ENCODE measurements at places on chromosomes 7 and 10. TPM values are rescaled to one million over a fixed set of nuclear protein-coding genes. Genes with fewer than 3 reads are reported as not detected.

C7orf57 gene
- total RNA-seq, result not detected

DPY19L1 gene
- total RNA-seq, result 47.3 TPM

CCDC3 gene
- total RNA-seq, result 1.3 TPM

PCLO gene
- total RNA-seq, result under 0.01 TPM

ASZ1 gene
- not detected for total RNA-seq

ACTR3C gene
- 1.6 TPM for total RNA-seq

ELFN1 gene
- 2.1 TPM for total RNA-seq

AIMP2 gene
- 39.8 TPM for total RNA-seq

OR2A5 gene
- total RNA-seq, result not detected

TEX47 gene
- not detected for total RNA-seq

WEE2 gene
- total RNA-seq, result not detected

MRC1 gene
- total RNA-seq, result under 0.01 TPM

AKR1C1 gene
- 321 TPM for total RNA-seq

SAMD9 gene
- 10.2 TPM for total RNA-seq

PILRA gene
- total RNA-seq, result 0.28 TPM

MBL2 gene
- total RNA-seq, result not detected

SLC16A12 gene
- total RNA-seq, result not detected

TMEM254 gene
- 9.3 TPM for total RNA-seq

NPFFR1 gene
- not detected for total RNA-seq

RET gene
- 0.28 TPM for total RNA-seq

TFR2 gene
- 0.14 TPM for total RNA-seq

GIMAP4 gene
- total RNA-seq, result 0.28 TPM

AKR1C2 gene
- total RNA-seq, result 13.5 TPM

FAM237B gene
- not detected for total RNA-seq

FKBP9 gene
- 558 TPM for total RNA-seq

PHYH gene
- 26.3 TPM for total RNA-seq

UCMA gene
- not detected for total RNA-seq

KIF11 gene
- total RNA-seq, result 3.4 TPM

CYP2C19 gene
- not detected for total RNA-seq

POM121L12 gene
- total RNA-seq, result not detected

INMT gene
- 21.8 TPM for total RNA-seq

RBM20 gene
- under 0.01 TPM for total RNA-seq

CFAP46 gene
- 0.37 TPM for total RNA-seq

IGF2BP3 gene
- 12.8 TPM for total RNA-seq

SPDYE8 gene
- total RNA-seq, result not detected

DNAAF5 gene
- 6.7 TPM for total RNA-seq

MKX gene
- total RNA-seq, result 0.57 TPM

PON1 gene
- total RNA-seq, result not detected

TRPV5 gene
- total RNA-seq, result not detected

CHN2 gene
- 0.71 TPM for total RNA-seq

SSC4D gene
- 0.28 TPM for total RNA-seq

HOXA9 gene
- 7.9 TPM for total RNA-seq

ACTL6B gene
- total RNA-seq, result not detected

NXPH1 gene
- total RNA-seq, result not detected

MICALL2 gene
- 12.5 TPM for total RNA-seq

DENND2A gene
- 15.6 TPM for total RNA-seq

MMS19 gene
- total RNA-seq, result 41.4 TPM

LDB3 gene
- total RNA-seq, result under 0.01 TPM

UNCX gene
- not detected for total RNA-seq

CCL24 gene
- 0.28 TPM for total RNA-seq

CAV2 gene
- total RNA-seq, result 47.8 TPM

OPN4 gene
- not detected for total RNA-seq

TCERG1L gene
- not detected for total RNA-seq

STEAP1B gene
- total RNA-seq, result 6.9 TPM

MYH16 gene
- total RNA-seq, result not detected

MEOX2 gene
- 0.37 TPM for total RNA-seq
